ENCODE measurements at places on chromosomes 16 and 17.

- DNase-seq, result no peak
These were observed 49.4 kb downstream of the CCDC42 start for GRCh38 chr17:8695241-8695640.

DNA sequence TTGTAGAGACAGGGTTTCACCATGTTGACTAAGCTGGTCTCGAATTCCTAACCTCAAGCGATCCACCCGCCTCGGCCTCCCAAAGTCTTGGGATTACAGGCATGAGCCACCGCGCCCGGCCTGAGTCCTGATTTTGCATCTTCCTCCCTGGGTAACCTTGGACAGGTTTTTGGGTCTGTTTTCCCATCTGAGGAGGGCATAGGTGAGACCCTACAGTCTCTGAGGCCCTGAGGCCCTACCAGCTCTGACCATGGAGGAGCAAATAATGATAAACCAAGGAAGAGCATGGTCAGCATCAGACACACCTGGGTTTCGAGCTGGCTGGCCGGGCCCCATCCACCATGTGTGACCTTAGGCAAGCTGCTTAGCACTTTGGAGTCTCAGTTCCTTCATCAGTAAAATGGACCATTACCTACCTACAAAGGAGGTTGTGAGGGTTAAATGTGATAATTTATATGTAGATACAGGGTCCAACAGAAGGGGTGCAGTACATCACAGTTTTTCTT is 1.2 kb upstream of the NCBP3 start:
- peak; percentile 50 for DNase-seq

GRCh38 chr17:33342025-33342424 is 48.9 kb upstream of the ASIC2 start:
- DNase-seq, result no peak

GRCh38 chr16:49027420-49027819 is 254.2 kb downstream of the CBLN1 start:
- DNase-seq, result no peak

- no peak for DNase-seq
These were observed 363.1 kb downstream of the WWOX start for GRCh38 chr16:78462288-78463208.

GRCh38 chr16:14020141-14020540 is 51.0 kb upstream of the MRTFB start:
- DNase-seq, result no peak

GRCh38 chr17:68288375-68288774 is 2.6 kb downstream of the SLC16A6 start:
- DNase-seq, result no peak

- no peak for DNase-seq
These were observed 599 bp downstream of the RNF112 start for GRCh38 chr17:19411631-19412030.

- no peak for DNase-seq
These were observed 100.1 kb downstream of the TMEM100 start for GRCh38 chr17:55622547-55622946.

DNA sequence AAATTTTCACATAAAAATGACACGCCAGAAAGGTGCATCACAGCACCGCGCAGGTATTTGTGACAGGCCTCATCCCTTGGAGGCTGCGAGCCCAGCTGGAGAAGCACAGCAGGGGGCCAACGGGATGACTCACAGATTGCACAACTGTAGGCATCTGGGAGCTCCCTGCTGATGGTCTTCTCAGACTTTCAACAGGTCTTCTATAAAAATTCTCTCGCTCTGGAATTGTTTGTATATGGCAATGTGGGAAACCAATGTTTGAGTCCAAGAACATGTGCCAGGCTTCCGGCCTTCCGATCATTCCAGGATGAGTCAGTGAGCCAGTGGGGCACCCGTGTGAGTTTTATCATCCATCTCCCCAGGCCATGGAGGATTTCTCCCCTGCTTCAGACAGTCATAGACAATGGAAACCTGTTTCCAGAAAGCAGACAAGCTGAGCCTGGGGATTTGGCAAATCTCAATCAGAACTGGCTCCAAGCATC is 24.1 kb upstream of the ADORA2B start:
- peak; percentile 59 for DNase-seq

GRCh38 chr17:57154921-57155320 is 69.9 kb downstream of the AKAP1 start:
- DNase-seq, result no peak

GRCh38 chr16:17068524-17068923 is 402.2 kb downstream of the XYLT1 start:
- DNase-seq, result no peak

- no peak for DNase-seq
These were observed 53.2 kb downstream of the AKAP1 start for GRCh38 chr17:57138030-57138911.

- no peak for DNase-seq
These were observed 102.1 kb downstream of the PITPNC1 start for GRCh38 chr17:67479148-67479547.

GRCh38 chr17:66220079-66220835 is 9.0 kb downstream of the APOH start:
- DNase-seq, result no peak

DNA sequence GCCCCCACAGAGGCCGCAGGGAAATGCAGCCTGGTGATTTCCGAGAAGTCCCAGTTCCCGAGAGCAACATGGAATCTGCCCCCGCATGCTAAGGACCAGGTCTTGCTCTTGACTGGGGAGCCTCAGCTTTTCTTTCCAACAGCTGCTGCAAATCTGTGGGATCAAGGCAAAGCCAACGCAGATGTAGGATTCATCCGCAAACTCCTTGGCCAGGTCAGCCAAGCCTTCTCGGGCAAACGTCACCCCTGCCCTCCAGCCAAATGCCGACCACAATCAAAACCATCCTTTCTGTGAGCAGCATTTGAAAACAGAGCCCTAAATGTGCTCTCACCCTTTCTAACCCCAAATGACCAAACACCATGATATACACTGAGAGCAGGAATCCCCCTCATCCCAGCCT is 54.0 kb downstream of the MRM3 start:
- no peak for DNase-seq

DNA sequence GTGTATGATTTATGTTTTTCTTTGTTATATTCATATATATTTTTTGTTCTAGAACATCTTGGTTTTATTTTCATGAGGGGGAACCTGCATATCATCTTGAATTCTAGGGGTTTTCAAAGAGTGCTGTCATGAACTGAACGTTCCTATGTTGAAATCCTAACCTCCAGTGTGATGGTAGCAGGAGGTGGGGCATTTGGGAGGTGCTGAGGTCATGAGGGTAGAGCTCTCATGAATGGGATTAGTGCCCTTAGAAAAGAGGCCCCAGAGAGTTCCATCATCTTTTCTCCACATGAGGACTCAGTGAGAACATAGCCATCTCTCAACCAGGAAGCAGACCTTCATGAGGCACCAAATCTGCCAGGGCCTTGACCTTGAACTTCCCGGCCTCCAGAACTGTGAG is 34.6 kb upstream of the CCDC182 start:
- no peak for DNase-seq

GRCh38 chr16:47904691-47905090 is 251.1 kb downstream of the ABCC12 start:
- DNase-seq, result no peak

DNA sequence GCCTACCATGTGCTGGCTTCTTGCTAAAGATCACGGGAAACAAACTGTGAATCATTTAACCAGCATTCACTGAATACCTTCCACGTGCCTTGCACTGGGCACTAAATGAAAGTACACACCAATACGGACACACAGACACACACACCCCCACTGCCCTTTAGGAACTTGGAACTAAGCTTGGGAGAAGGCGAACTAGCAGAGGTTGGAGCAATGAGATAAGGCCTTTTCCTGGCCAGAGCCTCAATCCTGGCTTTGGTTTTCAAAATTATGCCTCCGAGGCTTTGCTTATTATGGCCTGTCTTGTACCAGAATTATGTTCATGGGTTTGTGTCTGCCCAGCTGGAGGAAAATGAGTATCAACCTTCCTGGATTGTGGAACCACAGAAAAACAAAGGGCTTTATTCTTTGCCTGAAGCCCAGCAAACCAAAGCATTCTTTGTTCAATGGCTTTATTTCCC is 32.3 kb downstream of the CPPED1 start:
- DNase-seq, result no peak

GRCh38 chr16:1991588-1991947 is 1.8 kb downstream of the SYNGR3 start:
- no peak for DNase-seq

- no peak for DNase-seq
These were observed 997.6 kb upstream of the RBFOX1 start for GRCh38 chr16:6335072-6335471.

GRCh38 chr16:9965079-9965478 is 217.1 kb downstream of the GRIN2A start:
- no peak for DNase-seq

- DNase-seq, result no peak
These were observed 78.4 kb downstream of the SOX9 start for GRCh38 chr17:72199256-72199655.

GRCh38 chr16:77409311-77409710 is 25.5 kb downstream of the ADAMTS18 start:
- DNase-seq, result no peak

GRCh38 chr16:73739049-73739769 is 557.4 kb upstream of the PSMD7 start:
- DNase-seq, result no peak

DNA sequence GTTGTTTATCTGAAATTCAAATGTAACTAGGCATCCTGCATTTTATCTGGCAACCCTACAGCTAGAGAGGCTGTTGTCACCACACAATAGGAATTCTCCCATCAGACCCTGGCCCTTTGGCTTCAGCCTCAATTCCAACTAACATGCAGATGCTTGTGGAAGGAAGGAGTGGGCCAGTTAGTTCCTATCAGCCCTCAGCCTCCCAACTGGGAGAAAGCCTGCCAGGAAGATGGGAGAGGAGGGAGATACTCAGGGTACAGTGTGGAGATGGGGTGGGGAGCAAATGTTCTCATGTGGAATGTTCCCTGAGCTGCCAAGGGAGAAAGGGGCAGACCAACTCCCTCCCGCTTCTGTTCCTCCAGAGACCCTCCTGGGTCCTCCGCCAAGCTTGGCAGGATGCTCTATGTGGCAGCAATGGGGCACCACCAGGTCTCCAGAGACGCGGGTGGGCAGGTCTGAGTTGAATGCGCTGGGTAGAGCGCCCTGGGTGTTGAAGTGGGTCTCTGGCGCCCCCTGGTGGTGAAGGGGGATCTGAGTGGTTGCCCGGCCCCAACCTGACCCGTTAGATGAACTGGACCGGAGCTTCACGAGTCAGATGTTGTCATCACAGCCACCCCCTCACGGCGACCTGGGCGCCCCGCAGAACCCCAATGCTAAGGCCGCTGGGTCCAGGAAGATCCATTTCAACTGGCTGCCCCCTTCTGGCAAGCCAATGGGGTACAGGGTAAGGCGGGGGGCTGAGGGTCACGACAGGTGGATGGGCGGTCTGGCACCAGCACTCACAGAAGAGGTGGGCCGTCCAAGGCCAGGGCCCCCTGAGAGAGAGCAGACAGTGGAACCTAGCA is 15.2 kb downstream of the GALK1 start:
- DNase-seq, result peak; percentile 96

- no peak for DNase-seq
These were observed 4.4 kb downstream of the JUP start for GRCh38 chr17:41782142-41782541.

- no peak for DNase-seq
These were observed 14.0 kb upstream of the DPEP1 start for GRCh38 chr16:89599451-89599858.

- DNase-seq, result no peak
These were observed 167.0 kb downstream of the UTP18 start for GRCh38 chr17:51427323-51427811.

DNA sequence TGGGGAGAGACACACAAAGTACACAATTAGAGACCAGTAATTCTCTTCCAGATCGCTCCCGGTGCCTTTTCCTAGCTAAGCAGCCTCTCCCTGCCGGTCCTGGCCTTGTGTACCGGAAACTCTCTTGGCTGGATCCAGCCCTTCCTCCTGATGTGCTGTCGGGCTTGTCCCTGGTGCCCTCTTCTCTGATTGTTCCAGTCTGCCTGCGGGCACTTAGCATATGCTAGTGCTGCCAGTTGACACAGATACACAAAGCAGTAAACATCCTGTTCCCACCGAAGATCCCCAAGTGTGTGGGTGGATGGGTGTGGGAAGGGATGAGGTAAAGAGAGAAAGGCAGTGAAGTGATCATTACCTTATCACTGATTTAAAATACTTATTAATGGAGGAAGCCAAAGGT is 9.7 kb downstream of the HS3ST3B1 start:
- no peak for DNase-seq

Data from posterior vena cava (tissue), 2 donors.